ENCODE measurements at places on chromosomes 1 and 21. TPM values are rescaled to one million over a fixed set of nuclear protein-coding genes. Genes with fewer than 3 reads are reported as not detected.
A peak's percentile ranks its signal among the peaks of the same experiment; 100 is the strongest.

Gene MIA3
- 19.1 TPM for total RNA-seq

Gene MARK1
- 1.1 TPM for total RNA-seq

Gene LCE4A
- not detected for total RNA-seq

Gene OR2L3
- total RNA-seq = not detected

Gene NEGR1
- 0.09 TPM for total RNA-seq

Gene LCE2C
- total RNA-seq = not detected

DNA sequence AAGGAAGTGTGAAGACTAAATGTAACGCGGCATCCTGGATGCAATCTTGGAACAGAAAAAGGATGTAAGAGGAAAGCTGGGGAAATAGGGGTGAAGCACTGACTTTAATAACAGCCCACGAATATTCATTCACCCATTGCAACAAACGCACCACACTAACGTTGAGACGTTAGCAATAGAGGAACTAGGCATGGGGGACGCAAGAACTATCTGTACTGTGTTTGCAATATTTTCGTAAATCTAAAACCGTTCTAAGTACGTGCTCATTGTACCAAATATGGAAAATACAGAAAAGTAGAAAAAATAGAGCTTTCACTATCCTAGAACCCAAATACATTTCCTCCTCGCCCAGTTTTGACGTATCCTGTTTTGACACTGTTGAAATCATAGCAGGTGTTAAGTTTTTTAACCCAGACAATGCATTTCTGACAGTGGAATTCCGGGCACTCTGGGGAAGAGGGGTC is 3.9 kb downstream of the LAPTM5 start:
- no peak for DNase-seq

DNA sequence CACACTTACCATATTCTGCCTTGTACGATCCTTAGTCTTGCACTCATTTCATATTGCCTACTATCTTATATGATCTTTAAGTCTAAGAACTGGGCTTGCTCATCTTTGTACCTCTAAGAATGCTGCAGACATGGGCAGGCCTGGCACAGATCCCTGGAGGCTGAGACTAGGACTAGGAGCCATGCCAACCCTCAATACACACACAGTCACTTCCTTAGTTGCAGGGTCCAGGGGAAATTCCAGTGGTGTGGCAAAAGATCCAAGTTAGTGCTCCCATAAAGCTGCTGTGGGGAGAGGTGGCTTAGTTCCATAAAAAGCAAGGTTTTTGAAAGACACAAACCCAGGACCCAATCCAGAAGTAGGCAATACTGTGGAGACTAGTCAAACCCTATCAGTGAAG is 59.9 kb downstream of the CYYR1 start:
- no peak for DNase-seq

- no peak for DNase-seq
These were observed 71.0 kb downstream of the RGS13 start for GRCh38 chr1:192706936-192707335.

DNA sequence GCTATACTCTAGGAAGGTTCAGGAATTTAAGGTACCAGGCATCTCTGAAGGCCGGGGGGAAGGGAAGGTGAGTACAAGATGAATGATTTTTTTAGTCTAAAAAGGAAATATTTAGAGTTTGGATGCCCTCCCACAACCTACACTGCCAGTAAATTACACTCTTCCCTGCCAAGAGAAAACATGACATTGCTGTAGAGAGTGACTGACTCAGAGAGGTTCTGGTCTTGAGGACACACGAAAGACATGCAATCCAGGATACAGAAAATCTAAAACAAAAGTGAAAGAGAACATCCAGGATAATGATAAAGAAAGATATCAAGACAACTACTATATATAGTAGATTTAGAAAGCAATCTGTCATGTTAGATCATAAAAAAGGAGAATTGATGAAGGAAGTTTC is 200.5 kb downstream of the TYW3 start:
- DNase-seq = no peak

DNA sequence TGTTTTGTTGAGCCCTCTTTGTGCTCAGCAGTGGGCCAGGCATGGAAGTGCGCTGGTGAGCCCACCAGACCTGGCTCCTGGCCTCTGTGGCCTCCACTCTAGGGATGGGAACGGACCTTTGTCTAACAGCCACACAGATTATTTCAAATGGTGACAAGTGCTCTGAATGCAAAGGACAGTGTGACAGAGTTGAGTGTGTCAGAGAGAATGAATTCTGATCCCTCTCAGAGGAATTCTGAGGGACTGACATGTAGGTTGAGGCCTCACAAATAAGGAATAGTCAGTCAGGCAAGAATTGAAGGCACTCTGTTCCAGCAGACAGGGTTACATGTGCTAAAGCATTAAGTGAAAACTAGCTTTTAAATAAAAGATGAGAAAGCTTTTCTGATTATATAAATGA is 11.3 kb upstream of the MAB21L3 start:
- no peak for DNase-seq

DNA sequence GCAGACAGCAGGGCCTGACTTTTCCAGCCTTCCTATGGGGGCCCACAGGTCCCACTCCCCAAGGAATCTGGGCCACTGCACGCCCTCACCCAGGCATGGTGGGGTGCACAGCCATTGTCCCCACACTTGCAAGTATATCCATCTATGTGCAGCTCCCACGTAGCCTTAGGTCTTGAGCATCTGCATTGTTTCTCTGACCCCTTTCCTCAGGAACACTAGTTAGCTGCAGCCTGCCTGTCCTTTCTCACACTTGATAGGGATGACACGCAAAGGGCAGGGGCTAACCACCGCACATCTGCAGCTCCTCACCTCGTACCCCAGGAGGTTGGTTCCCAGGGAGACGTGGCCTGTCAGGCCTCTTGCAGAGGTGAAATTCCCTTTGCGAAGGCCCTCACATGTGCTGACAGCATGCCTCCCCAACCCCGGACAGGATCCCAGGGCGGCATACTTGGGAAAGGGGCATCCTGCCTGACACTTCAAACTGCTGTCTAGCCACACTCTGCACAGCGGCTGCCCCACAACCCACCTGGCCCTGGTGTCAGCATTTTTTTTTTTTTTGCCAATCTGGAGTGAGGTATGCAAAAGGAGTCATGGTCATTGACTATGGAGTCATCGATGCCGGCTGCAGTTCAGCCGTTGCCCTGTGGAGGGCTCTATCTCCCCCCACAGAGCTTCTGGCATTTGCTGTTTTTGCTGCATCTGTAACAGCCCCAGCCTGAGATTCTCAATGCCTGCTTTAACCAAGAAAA is 5.0 kb downstream of the JMJD4 start:
- peak; percentile 64 for DNase-seq

DNA sequence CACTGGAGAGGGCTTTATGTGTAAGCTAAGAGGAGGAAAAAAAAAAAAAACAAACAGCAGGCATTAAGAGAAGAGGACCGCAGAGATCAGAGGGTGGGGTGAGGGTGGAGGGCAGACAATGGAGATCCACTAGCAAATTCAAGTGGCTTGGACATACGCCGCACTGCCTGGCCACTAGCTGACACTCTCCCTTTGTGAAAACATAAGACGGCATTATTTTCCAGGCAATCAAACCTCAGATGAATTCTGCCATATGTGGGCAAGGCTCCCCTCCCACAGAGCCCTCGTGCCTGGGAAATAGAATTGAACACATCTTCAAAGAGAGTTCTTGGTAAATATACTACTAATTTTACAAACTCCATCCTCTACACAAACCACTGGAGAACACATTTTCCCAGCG is 53.6 kb downstream of the ERG start:
- no peak for DNase-seq

- DNase-seq = no peak
These were observed 15.9 kb downstream of the PALMD start for GRCh38 chr1:99661780-99662179.

DNA sequence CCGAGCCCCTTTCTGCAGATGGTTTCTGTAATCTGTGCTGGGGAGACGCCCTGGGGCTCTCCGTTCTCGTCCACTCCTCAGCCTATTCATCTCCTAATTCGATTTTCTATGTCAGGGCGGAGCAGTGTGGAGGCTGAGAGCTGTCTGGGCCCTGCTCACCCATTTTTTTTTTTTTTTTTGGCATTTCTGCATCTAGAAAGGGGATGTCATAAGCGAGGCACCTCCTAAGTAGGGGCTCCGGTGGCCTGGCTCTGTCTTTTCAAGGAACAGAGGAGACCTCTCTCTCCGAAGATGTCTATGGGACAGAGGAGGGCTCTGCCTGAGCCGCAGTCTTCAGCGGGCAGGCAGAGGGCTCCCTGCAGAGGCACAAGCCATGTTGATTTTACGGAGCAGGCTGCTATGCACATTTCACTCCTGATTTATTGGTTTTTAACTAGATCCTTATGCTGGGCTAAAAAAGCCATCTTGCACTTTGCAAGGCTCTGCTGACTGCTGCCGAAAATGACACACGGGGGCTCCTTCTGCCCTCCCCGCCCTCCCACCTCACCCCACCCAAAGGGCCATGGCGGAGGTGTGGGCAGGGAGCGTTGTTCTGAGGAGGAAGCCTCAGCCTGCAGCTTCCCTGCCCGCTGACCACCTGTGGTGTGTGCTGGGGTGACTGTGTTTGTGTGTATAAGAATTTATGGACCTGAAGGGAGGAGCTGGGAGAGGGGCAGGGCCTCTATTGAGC is 71.0 kb downstream of the FOXD2 start:
- DNase-seq = no peak

DNA sequence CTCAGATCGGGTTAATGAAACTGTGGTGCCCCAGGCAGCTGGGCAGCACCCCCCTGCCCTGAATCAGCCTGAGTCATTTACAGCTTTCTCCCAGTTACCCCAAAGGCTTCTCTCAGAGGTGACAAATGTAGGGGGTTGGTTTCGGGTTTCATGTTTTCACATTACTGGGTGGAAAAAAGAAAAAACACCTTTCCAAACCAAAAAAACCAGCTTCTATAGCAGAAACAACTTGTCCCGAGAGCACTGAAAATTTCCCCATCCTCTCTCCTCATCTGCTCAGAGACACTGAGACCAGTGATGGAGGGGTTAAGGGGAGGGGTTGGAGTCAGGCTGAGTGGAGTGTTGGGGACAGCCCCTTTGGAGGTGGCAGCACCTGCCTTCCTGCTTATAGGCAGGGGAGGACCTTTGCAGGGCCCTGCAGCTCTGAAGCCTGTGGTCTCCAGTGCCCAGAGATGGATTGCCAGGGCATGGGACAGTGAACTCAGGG is 15.6 kb downstream of the UTP11 start:
- no peak for DNase-seq

DNA sequence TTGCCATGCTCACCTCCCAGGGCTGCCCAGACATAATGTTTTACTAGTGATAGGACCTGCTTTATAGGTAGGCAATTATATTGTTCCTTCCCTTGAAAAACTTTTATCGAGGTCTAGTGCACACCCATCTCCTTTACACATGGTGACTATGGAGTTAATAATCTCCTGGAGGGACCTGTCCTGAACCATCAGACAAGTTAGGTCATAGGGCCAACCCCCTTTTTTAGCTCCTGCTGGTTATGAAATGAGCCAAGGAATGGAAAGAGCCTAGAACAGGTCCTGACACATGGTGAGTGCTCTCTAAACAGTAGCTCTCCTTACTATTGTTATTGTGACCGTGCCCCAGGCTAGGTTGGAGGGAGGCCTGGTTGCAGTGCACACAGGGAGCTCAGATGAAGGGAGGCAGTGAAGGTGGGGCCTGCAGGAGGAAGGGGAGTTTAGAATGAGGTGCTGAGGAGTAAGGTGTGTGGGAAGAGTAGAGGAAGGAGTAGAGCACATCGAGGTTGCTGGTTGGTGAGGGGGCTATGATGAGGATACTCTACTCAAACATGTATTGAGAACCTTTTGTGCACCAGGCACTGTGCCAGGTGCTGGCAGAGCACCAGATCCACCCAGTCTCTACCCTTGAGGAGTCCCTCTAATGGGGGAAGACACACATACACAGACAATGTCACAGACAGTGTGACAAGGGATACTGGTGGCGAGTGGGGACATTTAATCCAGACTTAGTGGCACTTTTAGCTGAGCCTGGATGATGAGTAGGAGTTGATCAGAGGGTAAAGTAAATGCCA is 14.1 kb upstream of the LMNA start:
- no peak for DNase-seq

DNA sequence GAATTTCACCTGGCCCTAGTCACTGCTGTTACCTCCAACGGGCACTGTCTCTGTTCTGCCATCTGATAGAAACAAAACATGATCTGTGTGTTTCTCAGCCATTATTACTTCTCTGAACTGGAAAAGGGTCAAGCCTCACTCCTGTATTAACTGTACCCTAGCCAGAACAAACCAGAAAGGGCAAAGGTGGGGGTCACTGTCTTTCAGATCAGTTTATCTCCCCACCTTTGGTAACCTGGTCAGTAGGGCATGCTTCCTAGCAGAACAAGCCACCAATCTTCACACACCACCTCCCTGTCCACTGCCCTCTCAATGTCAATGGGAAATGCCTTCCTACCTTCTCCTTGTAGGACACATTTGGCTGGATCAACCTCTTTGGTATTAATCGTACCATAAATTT is 3.9 kb downstream of the TRIM45 start:
- no peak for DNase-seq

- DNase-seq = peak; percentile 92
These were observed 29.4 kb downstream of the ZBTB18 start for GRCh38 chr1:244080343-244080929.

DNA sequence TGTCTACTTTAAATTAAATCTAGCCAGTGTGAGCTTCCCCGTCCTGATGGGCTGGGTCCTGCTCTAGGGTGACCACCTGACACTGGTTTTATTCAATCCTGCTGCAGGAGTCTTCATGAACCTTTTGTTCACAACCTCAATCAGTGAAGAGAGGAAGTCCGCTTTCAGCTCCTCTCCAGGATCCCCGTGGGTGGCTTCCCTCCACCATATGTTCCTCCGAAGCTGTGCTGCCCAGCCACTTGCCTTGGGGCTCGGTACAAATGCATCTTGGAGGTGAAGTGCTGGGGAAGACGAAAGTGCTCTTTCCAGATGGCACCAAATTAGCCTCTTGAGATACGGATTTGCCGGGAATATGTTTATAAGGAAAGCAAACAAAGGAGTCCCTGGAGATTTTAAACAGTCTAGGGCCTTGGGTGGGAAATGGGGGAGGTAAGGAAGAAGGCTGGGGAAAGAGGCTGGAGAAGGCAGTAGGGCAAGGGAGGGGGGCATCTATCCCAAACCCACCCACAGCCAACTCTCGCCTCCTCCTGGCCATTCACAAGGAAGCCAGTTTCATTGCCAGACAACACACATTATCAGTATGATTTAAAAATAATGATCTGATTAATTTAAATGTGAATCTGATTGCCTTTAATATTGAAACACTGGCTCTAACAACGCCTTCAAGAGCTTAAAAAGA is 430.8 kb downstream of the DISC1 start:
- no peak for DNase-seq

- no peak for DNase-seq
These were observed 6.1 kb downstream of the MTOR start for GRCh38 chr1:11256299-11256698.

- peak; percentile 99 for DNase-seq
These were observed 11.2 kb upstream of the CAPN2 start for GRCh38 chr1:223700942-223701637.

GRCh38 chr1:41401899-41402298 is 40.7 kb downstream of the FOXO6 start:
- no peak for DNase-seq

DNA sequence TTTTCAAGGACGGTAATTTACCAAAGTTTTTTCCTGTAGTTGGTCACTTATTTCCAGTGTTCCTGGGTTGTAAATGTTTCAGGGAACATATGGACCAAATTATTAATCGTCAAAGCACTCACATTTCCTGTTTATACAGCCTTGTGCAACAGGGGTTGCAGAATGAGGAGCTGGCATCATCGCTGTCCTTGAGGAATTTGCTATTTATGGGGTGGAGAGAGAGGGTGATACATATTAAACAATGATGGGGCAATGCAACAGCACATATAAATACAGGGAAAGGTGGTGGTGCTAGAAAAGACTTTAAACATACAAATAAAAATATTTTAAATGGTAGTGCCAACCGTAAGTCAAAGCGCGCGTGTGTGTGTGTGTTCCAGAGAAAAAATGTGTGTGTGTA is 369.8 kb downstream of the NPHP4 start:
- DNase-seq = no peak

Measured in Caki2 (cell line).